Stimulated activated CD4-positive, alpha-beta T cell treated with anti-CD3 and anti-CD28 coated beads, Interleukin-12 subunit alpha, Interleukin-12 subunit beta, amount 100 ng/mL, for 24 hours (primary cell): ENCODE measurements at places on chromosomes 5 and 9.

GRCh38 chr9:131616983-131617604 lies 71.8 kb downstream of the PRRT1B start:
- no peak for DNase-seq

DNA sequence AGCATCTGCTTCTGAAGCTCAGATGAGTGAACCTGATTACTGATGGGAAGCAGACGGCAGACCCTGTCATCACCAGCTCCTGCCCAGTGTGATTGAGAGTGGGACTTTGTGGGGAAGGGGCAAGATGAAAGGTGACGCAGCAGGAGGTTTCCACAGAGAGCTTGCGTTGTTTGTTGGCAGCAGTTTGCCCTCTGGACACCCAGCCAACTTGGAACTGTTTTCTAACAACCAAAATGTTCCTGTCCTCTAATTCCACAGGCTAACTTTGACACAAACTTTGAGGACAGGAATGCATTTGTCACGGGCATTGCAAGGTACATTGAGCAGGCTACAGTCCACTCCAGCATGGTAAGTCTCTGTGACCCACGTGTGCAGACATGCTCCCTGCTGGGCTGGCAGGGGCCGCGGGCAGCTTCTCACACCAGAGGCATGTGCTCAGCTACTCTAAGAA lies 20.9 kb downstream of the CYFIP2 start:
- no peak for DNase-seq

DNA sequence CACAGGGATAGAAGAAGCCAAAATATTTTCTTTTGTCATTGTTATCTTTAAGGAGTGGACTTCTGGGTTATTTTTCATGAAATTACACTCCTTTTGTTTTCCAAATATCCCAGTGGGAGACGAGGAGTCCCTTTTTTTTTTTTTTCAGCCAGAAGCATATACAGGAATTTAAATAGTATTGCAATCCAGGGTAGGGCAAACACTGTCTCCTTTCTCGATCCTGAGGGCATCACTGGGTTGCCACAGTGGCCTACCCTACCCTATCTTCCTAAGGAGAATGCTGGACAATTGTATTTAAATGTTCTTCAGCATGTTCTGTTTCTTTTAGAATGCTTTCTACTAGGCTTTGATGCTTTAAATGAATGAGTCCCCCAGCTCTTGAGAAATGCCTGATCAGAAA lies 47.9 kb downstream of the LRRC70 start:
- no peak for DNase-seq

DNA sequence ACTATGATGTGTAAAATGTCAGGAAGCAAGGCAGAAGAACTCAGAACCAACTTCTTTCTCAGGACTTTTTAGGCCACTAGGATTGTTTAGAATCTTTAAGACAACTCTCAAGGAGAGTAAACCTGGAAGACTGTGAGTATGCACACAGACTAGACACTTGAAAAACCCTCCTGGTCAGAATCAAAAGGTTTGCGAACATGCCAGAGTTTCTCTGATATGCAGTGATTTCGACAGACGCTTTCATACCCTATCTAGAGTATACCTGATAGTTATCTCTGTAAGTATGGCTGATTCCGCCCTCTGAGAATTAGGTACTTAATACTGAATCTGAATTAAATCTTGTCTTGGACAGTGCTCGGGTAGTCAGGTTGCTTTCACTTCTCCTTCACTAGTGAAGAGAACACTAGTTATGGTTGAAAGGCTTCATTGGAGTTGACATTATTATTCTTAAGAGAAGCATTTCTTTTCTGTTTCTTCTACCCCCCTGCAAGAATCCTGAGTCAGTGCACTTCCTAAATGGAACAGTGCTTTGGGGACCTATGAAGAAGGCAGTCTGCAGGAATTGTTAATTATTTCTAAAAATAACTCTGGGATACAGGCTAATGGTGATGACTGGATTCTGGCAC lies 158.1 kb downstream of the HACD4 start:
- no peak for DNase-seq

DNA sequence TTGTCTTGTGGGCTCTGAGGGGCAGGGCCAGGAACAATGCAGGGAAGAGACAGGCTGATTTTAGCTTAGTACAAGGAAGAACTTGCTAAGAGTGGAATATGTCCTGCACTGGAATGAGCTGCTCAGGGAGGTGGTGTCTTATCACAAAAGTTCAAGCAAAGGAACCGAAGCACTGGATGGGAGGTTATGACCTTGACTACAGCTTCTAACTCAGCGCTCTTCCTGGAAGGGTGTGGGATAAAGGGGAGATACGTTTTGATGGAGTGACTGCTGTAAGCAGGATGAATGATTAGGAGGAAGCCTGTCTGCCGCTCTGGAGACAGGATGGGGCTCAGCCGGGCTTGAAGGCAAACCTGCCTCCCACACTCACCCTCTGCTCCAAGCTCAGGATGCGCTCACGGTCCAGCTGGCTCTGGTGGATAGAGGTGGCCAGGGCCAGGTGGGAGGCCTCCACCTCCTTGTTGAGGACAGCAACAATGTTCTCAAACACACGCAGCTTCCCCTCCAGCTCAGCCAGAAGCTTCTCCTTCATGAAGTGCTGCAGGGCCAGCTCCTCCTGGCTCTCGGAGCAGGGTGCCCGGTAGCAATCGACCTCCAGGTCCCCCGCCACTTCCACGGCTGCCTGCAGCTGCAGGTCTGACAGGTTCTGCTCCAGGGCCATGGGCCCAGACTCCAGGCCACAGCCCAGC lies 13.5 kb downstream of the TRAF1 start:
- DNase-seq, result no peak

DNA sequence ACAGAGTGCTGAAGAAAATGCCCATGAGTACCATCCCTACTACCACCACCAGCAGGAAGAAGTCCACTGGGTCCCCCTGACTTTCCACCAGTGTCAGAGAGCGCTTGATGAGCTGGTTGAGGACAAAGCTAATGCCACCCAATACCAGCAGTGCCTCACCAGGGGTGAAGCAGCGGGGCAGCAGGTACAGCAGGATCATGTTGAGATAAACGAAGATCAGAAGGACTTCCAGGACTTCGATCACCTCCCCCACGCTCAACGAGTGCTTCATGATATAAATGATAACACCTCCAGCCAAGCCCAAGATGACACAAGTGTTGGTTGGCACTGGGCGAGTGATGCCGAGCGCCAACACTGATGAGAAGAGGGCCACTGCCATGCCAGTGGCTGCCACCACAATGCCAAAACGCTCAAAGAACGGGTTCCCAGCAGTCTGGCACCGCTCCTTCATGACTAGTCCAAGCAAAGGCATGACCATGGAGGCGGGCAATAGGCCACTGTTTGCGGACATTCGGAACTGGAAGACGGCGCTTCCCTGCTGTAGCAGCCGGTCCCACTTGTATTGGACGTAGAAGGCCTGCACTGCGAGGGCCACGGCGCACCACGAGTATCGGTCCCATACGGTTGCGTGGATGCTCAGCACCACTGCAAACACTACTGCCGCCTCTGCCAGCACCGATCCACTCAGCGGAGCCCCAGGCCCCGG lies 679 bp downstream of the DOLK start:
- no peak for DNase-seq

GRCh38 chr5:119275601-119276173 lies 80.1 kb upstream of the TNFAIP8 start:
- DNase-seq, result no peak
